Iris pigment epithelial cell (primary cell): ENCODE measurements at places on chromosomes 6 and 20.
A peak's percentile ranks its signal among the peaks of the same experiment; 100 is the strongest.

GRCh38 chr6:16440636-16441212, 202.3 kb downstream of the GMPR start:
- no peak for DNase-seq

DNA sequence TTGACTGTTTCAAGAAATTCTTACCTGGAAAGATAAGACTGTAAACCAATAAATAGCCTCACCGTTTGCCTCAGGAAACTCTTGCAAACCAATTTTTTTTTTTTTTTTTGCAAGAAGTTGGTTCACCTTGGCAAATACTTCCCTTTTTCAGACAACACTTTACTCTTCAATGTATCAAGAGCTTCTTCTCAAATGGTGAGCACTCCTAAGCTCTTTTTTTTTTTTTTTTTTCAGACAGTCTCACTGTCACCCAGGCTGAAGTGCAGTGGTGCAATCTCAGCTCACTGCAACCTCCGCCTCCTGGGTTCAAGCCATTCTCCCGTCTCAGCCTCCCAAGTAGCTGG, 22.7 kb upstream of the SNTA1 start:
- no peak for DNase-seq

- DNase-seq: no peak
Measured at GRCh38 chr6:79302341-79302740, 67.9 kb upstream of the HMGN3 start.

DNA sequence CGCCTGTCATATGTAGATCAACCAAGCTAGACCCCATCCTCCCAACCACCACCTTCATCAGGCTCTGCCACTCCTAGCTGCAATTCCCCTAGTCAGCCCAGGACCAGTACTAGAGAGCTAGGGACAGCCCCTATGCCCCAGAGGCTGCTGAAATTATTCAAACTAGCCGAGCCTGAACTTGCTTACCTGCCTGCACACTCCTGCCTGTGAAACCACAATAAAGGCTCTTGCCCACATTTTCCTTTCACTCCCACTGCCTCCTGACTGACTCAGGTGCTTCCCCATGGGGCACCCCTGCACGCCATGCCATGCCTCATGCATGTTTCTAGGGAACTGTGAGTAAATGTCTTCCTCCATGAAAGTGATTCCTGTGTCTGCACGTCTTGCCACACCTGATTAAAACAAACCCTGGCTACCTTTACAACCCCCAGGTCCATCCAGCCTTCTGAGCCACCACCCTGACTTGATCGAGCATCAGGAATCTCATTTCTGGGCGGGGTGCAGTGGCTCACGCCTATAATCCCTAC, 66.5 kb upstream of the IER3 start:
- DNase-seq: no peak

DNA sequence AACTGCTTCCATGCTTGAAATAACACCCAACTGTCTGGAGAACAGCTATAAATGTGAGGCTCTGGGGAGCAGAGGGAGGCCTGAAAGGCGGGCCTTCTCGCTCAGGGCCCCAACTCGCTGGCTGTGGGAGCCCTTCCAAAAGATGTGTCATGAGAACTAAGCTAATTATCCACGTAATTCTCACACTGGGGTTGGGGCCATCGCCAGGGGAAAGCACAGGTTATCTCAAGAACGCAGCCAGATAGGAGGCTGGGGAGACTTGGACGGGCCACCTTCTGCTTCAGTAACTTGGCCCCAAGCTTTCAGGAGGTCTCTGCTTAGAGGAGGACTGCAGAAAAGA, 1.6 kb downstream of the PXDC1 start:
- DNase-seq: peak; percentile 85

DNA sequence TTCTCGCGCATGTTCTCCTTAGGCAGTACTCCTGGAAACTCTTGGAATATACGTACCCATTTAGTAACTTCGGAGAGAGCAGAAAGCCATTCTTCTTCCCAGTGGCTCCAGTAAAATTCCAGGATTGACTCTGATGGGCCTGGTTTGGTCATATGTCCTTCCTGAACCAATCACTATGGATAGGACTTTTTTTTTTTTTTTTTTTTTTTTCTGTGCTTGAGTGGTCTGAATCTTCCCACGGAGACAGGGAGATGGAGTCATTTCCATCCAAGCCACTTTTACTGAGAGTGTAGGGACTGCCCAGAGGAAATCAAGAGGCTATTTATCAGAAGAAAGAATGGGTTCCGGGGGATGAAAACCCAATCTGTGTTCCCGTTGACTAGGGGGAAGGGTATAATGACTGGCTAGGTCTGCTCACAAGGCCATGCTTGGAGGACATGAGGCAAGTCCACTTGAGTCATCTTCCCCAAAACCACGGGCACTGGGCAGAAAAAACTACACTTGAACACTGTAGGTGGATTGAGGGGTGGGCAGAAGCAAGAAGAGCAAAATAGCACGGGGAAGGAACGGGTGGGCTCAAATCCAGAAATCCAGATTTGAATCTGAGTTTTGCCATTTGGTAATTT, 35.4 kb upstream of the MRPS18A start:
- no peak for DNase-seq

DNA sequence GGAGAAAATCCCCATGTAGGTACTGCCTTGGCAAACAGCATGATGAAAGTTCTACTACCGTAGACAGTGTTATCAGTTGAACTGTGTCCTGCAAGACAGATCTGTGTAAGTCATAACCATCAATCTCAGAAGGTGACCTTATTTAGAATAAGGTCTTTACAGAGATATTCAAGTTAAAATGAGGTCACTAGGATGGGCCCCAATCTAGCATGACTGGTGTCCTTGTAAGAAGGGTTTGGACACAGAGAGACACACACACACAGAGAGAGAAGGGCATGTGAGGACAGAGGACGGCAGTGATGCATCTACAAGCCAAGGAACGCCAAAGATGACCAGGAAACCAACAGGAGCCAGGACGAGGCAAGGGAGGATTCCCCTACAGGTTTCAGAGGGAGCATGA, 8.8 kb downstream of the TXNDC5 start:
- DNase-seq: no peak

DNA sequence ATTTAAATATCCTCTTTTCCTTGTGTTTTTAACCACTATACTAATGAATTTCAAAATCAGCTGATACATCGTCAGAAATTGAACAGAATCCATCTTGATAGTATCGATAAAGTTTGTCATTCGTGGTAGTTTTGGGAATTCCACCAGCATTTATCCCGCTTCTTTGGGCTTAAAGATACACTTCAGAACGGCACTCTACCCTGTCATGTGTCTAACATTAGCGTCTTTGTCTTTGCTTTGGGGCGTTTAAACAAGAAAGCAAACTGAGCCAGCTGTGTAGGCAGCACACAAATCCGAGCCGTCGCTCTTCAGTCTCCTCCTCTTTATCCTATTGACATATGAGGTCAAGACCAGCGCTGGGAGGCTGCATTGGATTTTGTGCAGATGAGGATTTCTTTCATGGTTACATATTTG, 27.5 kb upstream of the NHSL1 start:
- DNase-seq: no peak

DNA sequence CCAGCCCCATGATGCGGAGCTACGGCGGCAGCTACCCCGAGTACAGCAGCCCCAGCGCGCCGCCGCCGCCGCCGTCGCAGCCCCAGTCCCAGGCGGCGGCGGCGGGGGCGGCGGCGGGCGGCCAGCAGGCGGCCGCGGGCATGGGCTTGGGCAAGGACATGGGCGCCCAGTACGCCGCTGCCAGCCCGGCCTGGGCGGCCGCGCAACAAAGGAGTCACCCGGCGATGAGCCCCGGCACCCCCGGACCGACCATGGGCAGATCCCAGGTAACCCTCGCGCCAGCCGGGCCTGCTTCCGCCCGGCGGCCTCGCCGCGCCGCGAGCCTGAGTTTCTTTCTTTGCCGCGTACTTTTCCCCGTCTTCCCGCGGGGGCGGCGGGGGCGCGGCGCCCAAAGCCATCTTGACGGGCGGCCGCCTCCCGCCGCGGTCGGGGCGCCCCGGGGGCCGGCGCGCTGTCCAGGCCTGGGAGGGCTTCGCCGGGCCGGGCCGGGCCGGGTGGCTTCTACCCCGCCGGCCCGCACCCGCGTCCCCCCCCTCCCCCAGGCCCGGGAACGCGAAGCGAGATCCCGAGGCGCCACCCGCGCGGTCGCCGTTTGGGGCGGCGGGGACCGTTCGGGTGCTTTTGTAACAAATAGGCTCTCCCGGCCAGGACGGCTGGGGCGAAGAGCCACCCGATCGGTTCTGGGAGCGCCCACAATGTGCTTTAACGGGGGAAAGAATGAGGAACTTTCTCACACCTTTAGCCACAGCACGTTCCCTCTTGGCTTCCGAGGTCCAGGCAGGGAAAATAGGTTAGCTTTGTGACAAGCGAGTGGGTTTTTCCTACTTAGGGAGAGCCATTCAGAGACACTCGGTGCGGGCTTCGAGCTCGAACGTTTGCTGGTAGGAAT, 2.3 kb downstream of the ARID1B start:
- DNase-seq: peak; percentile 31
